ENCODE measurements at places on chromosomes 3 and 15.

GRCh38 chr3:52880047-52880446, 17.3 kb downstream of the STIMATE start:
- DNase-seq = no peak

DNA sequence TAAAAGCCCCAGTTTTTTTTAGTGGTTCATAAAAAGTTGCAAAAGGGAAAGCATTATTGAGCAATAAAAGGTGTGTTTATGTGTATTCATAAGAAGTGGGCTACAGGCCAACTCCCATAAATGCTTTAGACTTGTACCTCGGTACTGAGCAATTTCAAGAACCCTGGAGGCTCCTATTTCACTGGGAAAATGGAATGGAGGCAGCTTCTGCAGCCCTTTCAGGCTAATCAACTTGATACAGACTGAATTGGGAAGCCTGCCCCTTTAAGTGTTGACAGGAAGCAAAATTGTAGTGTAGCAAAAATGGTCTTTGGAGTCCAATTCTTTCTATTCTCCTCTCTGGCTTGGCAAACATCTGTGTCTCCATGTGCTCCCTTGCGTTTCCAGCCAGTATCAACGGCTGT, 118.8 kb downstream of the ECT2 start:
- DNase-seq = no peak

- DNase-seq = no peak
Observed at GRCh38 chr15:87564681-87565080, 691.9 kb downstream of the NTRK3 start.

DNA sequence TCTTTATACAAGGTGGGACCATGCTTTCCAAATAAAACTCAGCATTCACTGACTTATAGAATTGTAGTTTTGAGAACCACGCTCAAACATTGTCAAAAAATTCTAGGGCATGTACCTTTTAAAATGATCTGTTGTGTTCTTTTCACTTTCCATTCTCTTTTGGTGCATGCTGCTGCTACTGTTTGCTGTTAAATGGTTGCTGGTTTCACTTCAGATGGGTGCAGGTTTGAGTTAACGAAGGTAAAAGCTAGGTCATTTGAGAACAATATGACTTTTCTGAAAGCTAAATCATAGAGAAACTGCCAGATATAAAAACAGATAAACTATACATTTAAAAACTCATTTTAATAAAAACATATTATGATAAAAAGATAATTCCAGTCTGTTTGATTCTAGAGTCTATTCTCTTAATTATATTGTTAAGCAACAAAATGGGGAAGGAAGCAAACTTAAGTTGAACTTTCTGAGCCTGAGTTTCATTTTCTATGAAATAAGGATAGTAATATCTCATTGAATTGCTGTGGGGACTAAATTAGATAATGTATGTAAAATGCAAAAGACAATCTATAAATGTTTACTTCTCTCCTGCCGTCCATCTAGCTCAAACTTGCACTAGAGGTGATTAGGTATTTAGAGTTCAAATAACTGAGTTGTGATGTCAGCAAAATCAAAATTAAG, 82.4 kb downstream of the OXSM start:
- DNase-seq = peak; percentile 10

- no peak for DNase-seq
Observed at GRCh38 chr3:189710620-189711402, 79.6 kb downstream of the TP63 start.

- DNase-seq = no peak
Observed at GRCh38 chr15:78234515-78235040, at the start of gene ACSBG1. Gene ACSBG1 (minus strand): TSS chr15:78234565. CDS start chr15:78234501, 64 bp downstream.

DNA sequence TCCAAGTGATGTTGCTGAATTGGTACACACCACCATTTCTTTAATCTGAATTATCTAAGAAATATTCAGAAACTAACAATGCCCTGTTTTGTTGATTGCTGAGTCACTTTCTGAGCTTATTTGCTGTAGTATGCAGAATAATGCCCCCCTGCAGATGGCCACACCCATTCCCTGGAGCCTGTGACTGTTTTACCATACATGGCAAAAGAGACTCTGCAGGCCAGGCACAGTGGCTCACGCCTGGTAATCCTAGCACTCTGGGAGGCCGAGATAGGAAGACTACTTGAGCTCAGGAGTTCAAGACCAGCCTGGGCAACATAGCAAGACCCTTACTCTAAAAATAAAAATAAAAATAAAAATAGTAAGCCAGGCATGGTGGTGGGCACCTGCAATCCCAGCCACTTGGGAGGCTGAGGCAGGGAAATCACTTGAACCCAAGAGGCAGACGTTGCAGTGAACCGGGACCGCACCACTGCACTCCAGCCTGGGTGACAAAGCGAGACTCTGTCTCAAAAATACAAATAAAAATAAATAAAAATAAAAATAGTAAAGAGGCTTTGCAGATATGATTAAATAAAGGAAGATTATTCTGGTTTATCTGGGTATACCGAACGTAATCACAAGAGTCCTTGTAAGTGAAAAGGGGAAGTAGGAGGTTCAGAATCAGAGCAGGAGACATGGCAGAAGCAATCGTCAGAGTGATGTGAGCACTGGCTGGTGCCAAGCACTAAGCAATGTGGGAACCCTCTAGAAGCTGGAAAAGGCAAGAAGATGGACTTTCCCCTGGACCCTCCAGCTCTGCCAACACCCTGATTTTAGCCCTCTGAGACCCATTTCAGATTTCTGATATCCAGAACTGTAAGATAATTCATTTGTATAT, 19.0 kb downstream of the PCYT1A start:
- no peak for DNase-seq

- DNase-seq = no peak
Observed at GRCh38 chr15:101209285-101209845, 42.5 kb downstream of the CHSY1 start.

GRCh38 chr15:72540606-72541237, 66.6 kb downstream of the ARIH1 start:
- DNase-seq = no peak

GRCh38 chr3:67011414-67012131, 13.5 kb downstream of the KBTBD8 start:
- no peak for DNase-seq

- DNase-seq = no peak
Observed at GRCh38 chr3:66383023-66383422, 117.8 kb downstream of the LRIG1 start.

DNA sequence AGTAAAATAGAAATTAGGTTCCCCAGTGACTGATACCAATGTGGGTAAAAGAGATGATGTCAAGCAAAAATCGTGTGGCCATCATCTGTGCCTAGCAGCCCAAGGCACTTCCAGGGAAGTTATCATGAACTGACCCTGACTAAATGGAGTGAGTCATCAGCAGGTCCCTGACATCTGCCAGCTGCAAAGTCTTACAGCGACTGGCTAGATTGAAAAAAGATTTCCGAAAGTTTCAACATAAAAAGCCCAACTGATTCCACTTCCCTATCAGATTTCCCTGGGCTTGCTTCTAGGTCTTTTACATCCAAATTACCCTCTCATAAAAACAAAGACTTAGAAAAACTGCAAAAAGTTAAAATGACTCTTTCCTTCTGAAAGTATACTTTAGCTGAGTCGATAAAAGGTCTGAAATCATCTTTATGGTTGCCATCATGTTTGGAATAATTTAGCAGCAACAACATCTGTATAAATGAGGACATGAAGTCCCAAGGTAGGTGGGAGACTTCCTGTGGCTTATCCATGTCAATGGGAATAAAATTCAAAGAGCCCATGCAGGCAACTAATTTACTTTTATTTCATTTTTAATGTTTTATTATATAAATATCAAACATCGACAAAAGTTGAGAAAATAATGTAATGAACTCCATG, 342.8 kb downstream of the ERC2 start:
- DNase-seq = no peak

DNA sequence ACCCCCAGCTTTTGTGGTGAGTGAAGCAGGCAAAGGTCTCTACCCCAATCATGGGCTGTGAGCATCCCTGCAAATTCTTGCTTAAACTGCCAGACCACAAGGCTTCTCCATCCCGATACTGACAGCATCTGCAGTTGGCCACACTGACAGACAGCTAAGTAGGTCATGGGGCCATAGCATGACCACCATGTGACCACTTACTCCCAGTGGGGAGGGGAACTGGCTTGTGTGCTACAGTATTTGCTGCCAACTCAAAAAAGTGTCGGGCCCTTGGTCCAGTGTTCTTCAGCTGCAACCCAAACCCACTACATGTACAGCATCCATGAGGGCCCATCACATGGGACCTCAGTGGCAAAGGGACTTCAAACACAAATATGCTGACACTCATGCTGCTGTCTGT, 103.4 kb downstream of the SEC22A start:
- DNase-seq = no peak

DNA sequence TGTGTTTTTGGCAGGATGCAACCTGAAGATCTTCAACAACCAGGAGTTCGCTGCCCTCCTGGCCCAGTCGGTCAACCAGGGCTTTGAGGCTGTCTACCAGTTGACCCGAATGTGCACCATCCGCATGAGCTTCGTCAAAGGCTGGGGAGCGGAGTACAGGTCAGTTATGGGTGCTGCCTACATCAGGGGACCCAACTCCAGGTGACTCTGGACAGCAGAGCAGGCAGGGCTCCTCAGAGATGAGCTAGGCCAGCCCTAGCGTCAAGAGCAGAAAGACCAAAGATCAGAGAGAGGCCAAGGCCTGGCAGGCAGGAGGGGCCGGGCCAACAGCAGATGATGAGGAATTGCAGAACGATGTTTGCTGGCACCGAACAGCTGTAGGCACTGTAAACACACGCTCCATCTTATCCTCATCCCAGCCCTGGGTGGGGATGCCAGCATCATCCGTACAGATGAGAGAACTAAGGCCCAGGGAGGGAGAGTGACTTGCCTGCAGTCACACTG, 67.1 kb downstream of the AAGAB start:
- no peak for DNase-seq

- no peak for DNase-seq
Observed at GRCh38 chr15:40825661-40826422, 2.7 kb downstream of the PPP1R14D start.

DNA sequence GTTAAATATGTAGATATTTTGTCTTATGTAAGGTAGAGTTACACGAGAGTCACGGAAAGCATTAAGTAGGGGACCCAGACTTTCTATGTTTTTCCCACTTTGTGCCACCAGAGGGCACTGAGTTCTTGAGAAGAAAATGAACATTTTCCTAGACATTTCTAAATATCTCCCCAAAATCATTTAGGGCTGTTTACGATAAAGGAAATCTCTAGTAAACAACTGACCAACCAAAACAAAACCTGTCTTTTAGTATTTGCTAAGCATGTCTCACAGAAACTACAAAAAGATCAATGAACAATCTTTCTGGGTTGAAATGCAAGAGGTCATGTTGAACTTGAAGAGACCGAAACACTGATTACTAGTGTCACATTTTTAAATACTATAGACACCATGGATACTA, 16.1 kb downstream of the POU1F1 start:
- peak; percentile 4 for DNase-seq

- no peak for DNase-seq
Observed at GRCh38 chr3:73637042-73637441, 12.3 kb upstream of the PDZRN3 start.
